Testis (tissue), 5 donors: ENCODE measurements at places on chromosomes 11 and 22.

DNA sequence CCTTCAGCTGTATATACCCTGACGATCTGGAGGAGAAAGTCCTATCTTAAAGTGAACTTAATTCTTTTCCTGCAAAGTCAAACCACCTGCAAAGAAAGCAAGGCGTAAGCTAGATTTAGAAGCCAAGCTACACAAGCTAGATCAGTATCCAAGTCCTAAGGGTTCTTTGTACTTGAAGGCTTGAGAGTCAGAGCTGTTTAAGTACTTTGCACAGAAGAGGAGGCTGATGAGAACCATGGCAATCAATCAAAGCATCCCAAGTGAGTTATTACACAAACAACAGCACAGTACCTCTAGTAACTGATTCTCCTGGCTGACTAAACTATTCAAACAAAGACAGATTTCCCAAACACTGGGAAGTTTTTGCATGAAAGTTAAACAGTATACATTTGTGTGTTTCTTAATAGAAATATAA, 1.9 kb downstream of the CDON start:
- no peak for DNase-seq

DNA sequence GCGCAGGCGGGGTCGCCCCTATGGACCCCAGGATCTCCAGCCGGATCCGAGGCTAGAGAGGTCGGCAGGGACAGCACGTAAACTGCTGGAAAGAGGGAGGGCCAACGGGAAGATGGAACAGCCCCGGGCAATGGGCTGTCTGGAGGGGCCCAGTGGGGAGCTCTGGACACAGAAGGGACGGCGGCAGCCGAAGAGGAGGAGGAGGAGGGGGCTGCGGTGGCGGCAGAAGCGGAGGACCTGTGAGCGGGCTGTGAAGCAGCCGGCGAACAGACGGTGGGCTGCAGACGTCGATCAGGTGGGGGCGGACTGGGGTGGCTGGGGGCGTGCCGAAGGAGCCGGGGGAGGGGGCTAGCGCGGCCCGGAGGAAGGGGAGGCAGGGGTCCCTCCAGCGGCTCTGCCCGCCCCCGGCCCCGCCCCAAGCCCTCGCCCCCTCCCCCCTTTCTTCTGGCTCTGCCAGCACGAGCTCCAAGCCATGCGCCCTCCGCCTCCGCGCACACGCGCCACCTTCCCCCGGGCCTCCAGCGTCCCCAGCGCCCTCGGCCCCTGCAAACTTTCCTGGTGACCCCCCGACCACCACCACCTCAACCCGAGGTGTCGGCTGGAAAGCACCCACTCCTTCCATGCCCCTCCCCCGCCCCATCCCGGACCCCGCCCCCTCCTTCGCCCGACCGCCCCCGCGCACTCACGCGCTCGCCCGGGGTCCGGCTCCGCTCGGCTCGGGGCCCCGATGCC, 432 bp downstream of the TNKS1BP1 start:
- peak; percentile 43 for DNase-seq

DNA sequence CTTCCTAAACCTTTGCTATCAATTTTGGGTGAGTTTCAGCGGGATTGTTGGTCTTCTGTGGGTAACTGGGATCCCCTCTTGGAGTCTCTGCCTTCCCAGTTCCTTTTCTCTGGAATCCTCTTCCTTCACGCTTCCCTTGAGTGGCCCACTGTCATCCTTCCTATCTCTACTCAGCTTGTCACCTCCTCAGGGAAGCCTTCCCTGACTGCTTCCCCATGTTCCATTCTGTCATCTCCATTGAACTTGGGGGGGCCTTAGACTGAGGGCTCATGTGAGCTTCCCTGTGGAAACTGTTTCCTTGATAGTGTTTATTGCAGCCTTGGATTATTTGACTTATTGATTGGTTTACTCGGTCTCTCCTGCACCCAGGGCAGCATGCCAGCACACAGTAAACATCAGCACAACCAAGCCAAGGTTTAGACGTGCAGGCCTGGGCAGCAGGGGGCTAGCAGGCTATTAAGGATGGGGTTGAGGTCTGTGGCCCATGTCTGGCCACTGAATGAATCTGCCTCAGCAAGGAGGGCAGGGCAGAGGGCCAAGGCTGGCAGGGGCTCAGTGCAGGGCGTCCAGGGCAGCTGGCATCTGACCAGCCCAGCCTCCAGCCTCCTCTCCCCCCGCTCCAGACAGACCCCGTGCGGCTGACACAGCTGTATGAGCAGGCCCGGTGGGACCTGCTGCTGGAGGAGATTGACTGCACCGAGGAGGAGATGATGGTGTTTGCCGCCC, 7.2 kb downstream of the TRPT1 start:
- no peak for DNase-seq

DNA sequence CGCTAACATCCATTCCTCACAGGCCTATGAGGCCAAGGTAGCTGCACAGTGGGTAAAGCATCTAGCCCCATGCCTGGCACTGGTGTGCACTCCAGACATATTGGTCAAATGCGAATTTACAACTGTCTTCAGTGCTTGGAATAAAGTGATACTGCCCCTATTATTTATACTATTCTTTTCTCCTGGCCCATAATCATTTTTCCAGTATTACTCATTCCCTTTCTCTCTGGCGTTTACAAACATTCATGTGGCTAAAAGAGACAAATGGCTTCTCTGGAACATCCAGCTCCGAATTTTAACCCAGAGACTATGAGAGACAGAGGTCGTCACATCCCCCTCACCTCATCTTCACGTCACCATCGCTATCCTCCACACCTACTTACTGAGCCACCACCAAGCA, 87.2 kb upstream of the PITPNB start:
- no peak for DNase-seq

GRCh38 chr22:27919942-27920755, 1.1 kb upstream of the PITPNB start:
- DNase-seq, result peak; percentile 42

DNA sequence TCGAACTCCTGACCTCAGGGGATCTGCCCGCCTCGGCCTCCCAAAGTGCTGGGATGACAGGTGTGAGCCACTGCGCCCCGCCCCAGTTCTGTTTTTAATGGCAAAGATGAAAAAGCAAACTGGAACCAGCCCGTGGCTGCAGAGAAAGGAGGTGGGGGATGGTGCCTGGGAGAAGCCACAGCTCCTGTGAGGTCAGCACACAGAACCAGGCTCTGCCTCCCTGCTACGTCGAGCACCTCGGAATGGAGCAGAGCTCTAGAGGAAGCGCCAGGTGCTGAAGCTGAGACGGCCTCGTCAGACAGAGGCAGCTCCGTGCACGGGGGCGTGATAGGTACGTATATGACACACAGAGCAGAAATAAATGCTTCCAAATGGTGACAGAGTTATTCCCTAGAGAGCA, 8.5 kb downstream of the DRD4 start:
- DNase-seq, result no peak

DNA sequence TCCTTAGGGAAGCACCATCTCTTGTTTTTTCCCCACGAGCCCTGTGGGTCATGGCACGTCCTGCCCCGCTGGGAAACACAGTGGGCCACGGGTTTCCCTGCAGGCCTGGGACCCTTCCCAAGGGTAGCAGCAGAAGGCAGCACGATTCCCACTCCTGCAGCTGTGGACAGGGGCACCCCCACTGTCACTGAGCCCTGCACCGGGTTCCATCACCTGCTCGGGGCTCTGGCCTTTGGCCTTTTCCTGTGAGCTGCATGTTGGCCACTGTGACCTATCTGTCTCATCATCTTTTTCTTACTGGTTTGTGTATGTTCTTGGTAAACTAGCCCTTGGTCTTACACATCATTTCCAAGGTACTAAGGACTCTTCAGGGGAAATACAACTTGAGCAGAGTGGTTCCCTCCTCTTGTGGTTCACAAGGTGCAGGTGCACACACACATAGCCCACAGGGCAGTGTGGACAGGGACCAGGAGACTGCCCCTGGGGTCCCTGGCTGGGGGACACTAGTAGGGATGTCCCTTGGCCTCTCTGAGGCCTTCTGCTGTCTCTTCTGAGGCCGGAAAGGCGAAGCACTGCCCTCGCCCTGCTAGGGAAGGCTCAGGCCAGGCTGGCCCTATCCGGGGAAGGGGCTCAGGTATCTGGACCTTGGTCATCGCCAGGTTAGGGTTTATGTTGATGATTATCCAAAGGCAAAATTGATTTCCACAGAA, 19.0 kb upstream of the TXNRD2 start:
- DNase-seq, result no peak

DNA sequence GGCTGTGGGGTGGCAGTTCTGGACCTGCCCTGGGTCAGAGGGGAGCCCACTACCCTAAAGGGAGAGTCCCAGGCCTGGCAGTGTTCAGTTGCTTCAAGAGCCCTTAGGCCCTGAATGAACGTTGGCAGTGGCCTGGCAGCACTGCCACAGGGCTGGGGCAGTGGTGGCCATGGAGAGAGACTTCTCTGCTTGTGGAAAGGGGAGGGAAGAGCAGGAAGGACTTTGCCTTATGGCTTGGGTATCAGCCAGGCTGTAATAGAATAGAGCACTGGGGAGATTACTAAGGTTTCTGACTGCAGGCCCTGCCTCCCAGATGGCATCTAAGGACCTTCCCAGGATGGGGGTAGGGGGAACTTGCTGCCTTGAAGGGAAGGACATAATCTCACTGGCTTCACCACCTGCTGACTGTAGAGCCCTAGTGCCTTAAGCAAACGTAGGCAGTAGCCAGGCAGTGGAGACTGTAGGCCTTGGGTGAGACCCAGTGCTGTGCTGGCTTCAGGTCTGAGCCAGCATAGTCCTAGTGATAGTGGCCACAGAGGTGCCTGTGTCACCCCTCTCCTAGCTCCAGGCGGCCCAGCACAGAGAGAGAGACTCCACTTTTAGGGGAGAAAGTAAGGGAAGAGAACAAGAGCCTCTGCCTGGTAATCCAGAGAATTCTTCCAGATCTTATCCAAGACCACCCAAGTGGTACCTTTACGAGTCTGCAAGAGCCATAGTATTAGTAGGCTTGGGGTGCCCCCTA, 27.6 kb downstream of the PLA2G6 start:
- DNase-seq, result no peak
